ENCODE measurements at places on chromosomes 11 and 22.

DNA sequence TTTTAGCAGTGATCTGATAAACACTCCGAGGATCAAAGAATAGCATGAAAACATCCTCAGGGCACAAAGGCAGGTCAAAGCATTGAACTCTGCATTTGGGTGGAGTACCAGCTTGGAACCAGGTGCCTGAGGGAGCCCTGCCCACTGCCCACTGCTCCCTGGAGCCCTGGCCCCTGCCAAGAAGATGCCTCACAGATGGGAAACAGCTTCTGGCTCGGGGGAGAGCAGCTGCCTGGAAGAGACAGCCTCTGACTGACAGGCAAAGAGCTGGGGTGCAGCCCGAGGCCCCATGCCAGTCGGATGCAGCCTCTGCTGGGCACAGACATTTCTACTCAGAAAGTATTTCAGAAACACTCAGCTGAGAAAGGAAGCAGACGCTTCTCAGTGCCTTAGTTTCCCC, 13.2 kb downstream of the LMO1 start:
- peak; percentile 49 for DNase-seq

DNA sequence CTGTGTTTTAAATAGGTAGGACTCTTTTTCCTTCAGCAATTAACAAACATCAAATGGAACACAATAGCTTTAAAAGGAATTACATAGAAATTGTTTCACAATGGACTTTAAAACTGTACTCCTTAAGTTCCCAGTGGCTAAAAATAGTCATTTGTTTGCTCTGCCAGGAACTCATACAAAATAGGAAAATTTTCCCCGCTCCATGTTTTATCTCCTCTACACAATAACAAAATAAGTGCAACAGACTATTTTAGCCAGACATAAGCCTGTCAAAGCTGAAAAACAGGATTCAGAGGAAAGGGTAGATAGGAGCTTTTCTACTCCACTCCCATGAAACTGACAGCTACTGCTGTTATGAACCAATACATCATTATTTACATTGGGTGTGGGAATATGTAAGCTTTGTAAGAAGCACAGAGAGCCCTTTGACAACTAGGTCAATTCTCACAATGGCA, 90.1 kb downstream of the STK33 start:
- no peak for DNase-seq

DNA sequence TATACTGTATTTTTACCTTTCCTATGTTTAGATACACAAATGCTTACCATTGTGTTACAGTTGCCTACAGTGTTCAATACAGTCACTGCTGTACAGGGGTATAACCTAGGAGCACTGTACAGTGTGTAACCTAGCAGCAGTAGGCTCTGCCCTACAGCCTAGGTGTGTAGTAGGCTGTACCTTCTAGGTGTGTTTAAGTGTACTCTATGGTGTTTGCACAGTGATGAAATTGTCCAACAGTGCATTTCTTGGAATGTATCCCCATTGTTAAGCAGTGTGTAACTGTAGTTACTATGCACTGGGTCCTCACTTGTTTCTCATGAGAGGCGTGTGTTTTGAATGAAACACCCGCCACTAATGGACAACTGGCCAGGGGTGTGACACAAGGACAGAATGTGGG, 269.0 kb downstream of the OPCML start:
- no peak for DNase-seq

DNA sequence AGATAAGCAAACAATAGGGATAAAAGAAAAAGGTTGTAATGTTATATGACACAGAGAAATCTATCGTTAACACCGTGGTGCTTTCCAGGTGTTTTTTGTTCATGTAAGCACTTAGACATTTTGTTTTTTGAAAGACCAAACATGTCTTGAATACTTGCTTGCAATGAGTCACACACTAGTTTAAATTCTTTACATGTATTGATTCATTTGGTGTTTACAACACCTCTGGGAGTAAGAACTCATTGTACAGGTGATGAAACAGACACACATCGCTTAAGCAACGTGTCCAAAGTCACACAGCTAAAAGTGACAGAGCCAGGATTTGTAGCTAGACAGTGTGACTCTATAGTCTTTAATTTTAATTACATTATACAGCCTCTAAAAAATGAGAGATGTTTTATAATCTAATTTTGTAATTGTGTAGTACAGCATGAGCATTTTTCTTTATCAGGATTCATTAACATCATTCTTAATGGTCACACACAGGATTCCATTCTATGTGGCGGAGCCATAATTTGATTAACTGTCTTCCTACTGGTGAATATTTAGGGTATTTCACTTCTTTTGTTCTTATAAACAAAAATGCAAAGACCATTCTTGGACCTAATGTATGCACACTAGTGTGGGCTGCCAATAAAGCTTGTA, 148.8 kb downstream of the DBX1 start:
- DNase-seq: no peak

DNA sequence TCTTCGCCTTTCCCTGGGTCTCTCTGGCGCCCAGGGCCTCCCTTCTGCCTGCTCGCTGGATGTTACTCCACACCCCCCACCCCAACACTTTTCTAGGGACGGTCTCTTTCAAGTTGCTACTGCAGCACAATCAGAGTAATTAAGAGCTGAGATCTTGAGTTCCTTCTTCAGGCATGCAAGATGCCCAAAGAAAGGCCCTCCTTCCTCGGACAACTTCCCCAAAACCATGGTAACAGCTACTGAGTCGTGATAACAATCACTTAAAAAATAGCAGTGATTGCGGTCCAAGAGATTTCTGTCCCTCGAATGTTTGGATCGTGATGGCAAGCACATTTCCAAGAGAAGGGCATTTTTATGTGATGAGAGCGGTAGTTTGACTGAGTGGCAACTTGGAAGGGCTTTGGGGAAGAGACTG, 638 bp upstream of the TENM4 start:
- DNase-seq: no peak

- DNase-seq: no peak
Measured at GRCh38 chr11:36149538-36150242, 139.5 kb downstream of the COMMD9 start.

DNA sequence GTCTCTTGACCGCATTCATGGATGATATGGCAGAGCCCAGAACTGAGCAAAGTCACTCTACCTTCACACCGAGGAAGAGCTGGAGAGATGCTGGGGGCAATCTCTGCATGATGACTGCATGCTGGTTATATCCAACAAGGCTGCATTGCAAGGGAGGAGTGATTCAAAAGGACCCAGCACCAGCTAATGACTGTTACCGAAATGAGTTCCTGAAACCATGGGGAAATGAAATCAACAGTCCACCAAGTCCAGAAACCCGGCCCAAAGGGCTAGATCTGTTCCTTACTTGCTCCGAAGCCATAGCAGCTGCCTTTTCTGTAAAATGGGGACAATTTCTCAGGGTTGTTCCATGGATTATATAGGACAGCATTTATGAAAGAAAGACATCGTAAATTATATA, 1.2 kb upstream of the SMIM35 start:
- DNase-seq: no peak

DNA sequence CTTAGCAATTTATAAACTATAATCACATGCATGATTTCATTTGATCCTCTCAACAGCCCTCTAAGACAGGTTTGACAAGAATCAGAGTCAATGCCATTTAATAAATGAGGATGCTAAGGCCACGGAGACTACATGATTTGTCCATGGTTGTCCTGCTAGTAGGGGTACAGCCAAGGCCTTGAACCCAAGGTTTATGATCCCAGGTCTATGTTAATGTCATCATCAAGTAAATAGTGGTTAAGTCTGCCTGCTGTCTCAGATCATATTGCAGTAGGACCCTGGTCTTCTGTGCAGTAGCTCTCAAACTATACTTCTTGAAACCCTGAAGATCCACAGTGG, 17.7 kb upstream of the SYTL2 start:
- DNase-seq: no peak

DNA sequence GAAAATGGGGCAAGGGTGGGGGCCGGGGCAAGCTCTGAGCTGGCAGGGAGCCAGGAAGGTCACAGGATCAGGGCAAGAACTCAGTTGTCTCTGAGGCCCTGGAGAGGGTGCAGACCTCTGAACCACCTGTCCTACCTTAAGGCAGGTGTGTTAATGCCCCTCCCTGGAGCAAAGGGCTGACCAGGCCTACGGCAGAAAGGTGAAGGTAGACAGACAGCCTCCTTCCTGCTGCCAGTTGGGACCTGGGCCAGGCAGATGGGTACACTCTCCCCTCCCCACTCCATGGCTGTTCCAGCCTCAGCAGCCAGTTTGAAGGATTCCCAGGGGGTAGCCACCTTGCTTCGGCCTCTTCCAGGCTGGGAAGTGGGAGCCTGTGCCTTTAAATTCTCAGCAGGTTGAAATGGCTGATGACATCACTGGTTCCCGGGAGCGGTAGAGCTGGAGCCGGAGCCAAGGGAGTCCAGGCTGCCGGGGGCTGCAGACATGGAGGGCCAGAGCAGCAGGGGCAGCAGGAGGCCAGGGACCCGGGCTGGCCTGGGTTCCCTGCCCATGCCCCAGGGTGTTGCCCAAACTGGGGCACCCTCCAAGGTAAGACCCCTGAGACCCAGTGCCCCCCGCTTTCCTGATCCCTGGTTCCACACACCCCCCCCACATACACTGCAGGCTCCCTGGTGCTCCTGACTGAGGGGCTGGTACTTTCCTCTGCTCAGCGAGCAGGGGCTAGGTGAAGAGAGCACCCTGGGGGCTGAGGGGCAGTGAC, at the start of gene INPP5J:
TSS of gene INPP5J (plus strand) at position 435 of the 760 bp plus-strand sequence. CDS start at position 484, 49 bp downstream.
- DNase-seq: no peak

- no peak for DNase-seq
Measured at GRCh38 chr11:17391493-17392355, 3.3 kb upstream of the KCNJ11 start.

DNA sequence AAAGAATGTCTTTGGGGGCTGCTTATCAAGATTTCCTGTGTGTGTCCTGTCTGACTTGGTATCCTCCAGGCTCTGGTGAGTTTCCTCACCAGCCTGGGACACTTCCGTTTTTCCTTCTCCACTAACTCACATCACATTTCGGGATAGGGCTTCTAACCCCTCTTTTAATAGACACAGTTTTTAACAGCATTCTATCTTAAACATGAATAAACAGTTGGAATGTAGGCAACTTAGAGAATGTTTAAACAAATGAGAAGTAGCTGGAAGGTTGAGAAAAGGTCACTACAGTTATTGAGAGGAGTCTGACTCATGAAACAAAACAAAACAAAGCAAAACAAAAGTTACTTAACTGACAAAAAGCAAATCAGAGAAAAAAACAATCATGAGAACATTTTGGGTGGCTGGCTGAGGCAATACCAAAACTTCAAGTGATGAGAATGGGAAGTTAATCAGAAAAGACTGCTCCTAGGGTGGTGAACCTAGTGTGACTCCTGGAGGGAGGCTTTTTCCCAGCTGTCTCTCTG, 64.7 kb upstream of the CTSC start:
- DNase-seq: no peak

DNA sequence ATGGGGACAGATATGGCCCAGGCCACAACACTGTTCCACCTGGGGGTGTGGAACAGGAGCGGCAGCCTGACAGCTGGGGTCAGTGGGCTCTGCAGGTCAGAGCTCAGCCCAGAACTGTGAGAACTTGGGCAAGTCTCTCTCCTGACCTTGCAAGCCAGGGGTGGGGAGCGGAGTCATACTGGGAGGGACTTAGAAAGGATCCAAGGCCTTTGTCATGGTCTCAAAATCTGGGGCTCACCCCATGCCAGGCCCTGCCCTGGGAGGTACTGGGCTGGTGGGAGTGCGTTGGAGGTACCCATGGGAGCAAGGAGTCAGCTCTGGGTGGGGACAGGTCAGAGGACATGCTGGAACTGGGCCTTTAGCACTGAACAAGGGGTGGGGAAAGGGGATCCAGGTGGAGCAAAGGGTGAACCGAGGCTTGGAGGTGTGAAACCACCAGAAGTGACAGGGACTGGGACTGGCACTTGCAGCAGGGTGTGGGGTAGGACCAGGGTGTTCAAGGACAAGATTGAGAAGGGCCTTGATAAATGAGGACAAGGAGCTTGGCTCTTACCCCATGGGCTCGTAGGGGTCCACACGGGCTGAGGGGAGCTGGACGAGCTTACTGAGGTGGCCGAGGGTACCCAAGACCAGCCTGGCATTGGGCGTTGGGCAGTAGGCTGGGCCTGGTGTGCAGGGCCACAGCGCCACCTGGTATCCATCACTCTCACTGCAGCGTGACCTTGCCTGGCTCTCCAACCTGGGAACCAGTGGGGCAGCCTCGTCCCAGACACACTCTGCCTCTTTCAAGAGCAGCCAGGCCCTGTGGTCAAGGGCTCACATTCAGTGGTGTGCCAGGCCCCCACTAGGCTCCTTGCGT, 7.4 kb upstream of the PMM1 start:
- no peak for DNase-seq

All from suprapubic skin (tissue), 4 donors.